Dermis microvascular lymphatic vessel endothelial cell (primary cell): ENCODE measurements at places on chromosomes 3 and 15.

DNA sequence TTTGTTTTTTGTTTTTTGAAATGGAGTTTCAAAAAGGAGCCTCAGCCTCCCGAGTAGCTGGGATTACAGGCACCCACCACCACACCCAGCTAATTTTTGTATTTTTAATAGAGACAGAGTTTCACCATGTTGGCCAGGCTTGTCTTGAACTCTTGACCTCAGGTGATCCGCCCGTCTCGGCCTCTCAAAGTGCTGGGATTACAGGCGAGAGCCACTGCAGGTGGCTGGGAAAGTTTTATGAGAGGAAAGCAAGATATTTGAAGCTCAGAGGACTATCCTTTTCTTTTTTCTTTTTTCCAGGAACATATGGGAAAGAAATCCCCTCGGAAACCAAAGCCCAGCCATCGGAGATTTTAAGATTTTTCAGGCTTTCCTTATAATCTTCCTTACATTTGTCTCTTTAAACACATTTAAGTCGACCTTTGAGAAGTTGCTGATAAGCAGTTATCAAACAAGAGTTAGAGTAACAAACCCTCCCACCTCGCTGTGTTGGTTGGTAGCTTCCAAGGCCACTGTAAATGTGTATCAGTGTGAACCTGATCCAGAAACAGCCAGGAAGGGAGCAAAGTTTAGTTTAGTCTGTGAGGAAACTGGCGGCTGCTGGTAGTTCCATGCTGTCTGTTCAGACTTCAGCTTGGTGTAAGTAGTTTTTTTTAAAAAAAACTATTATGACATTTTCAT lies 34.5 kb upstream of the MAP3K13 start:
- no peak for DNase-seq

DNA sequence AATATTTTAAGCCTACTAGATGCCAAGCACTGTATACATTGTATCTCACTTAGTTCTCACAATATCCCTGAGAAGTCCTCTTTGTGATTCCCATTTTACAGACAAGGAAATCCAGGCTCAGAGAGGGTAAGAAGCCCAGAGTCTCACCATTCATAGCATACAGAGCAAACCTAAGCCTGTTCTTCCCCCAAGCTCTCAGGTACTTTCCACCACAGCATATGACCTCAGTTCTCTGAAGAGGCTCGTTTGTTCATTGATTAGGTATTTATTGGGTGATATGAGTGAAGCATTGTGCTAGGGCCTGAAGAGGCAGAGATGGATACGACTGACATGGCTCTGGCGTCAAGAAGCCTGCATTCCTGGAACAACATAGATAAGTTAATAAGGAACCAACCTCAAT lies 310.9 kb upstream of the UMPS start:
- DNase-seq, result no peak

GRCh38 chr3:75332794-75333193 lies 331.3 kb upstream of the FRG2C start:
- DNase-seq, result no peak

- no peak for DNase-seq
These were observed 89.3 kb upstream of the LINGO1 start for GRCh38 chr15:77721963-77722362.

DNA sequence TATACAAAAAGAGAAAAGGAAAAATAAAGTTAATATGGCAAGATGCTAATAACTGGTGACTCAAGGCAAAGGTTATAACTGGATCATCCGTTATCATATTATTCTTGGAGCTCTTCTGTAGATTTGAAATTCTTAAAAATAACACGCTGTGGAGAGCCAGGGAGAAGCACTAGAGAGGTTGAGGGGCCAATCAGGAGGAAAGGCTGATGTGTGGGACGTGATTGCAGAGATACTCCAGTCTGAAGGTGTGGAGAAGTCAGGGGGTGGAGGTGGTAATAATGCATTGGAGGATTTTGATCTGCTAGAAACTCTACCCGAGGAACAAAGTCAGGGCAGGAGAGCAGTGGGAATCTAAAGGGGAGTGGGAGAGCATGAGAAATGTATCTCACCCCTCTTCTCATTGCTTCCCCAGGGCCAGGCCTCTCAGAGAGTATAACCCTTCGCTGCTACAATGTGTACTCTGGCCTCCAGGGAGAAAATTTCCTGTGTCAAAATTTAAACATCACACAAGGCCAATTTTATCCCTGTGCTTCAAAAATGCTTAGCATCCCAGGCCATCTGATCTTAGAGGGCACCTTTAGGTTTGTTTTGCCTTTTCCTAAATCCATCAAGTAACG lies 211.5 kb upstream of the SEMA6D start:
- no peak for DNase-seq

- no peak for DNase-seq
These were observed 50.7 kb upstream of the FOXB1 start for GRCh38 chr15:59953392-59953883.

DNA sequence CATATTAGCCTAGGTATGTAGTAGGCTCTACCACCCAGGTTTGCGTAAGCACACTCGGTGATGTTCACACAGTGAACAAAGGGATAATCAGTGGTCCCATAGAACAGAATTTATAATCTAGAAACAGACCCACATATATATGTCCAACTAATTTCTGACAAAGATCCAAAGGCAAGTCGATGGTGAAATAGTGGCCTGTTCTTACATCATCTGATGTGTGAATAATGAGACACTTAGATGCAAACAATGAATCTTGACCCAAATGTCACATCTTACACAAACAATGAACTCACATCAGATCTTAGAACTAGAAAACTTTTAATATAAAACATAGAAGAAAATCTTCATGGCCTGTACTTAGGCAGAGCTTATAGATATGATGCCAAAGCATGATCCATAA lies 17.6 kb upstream of the TM2D3 start:
- DNase-seq, result no peak
